Fibroblast of skin of left quadriceps (primary cell): ENCODE measurements at places on chromosomes 2 and 18.

DNA sequence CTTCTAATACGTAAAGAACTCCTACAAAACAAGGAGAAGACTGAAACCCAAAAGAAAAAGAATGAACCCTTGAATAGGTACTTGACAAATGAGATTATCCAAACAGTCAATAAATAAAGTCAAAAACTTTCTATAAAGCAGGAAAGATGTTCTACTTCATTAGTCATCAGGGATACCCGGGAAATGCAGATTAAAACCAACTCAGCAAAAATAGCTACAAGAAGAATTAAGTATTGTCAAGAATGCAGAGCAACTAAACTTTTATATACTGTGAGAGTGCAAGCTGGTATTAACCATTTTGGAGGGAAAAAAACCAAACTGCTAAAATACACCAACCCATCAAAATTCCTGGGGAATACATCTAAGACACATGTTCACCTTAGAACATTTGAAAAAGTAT, 10.4 kb downstream of the TXNL1 start:
- DNase-seq, result no peak

DNA sequence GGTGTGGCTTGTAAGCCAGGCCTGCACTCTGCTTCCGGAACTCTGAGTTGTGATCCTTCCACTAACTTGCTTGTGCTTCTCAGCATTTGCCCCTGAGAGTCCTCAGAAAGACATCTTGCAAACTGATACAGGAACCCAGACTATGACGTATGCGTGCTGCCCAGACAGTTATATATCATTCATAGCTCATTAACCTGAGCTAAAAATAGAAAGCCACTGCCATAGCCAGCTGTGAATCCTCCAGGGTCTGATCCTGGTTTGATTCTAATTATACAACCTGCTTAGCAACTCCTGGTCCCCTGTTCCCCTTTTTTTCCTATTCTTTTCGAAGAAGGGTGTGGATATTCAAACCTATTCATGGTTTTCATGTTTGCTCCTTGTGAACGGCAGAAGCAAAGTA, 63.7 kb downstream of the MARCHF4 start:
- peak; percentile 61 for DNase-seq

- no peak for DNase-seq
Measured at GRCh38 chr2:7243276-7243675, 326.1 kb downstream of the RNF144A start.

DNA sequence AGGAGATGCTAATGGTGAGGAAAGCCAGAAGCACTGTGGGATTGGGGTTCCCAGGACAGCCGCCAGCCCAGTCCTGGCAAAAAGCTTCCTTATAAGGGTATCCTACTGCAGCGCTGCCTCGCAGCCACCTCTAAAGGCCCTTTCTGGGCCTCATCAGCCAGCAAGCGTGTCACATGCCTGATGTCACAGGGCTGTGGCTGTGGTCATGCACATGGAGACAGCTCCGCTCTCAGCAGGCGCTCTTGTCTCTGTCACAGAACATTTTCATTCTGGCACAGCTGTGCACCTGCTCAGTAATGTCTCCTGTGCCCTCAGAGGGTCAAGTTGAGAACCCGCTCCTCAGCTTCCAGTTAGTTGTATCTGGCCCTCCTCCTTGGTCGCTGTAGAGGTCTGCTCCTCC, 17.7 kb upstream of the MAL start:
- DNase-seq, result no peak

GRCh38 chr18:44805643-44806042, 125.0 kb downstream of the SETBP1 start:
- no peak for DNase-seq
